ENCODE measurements at places on chromosomes 7 and 10.

GRCh38 chr10:77601488-77601887 lies 36.1 kb downstream of the KCNMA1 start:
- DNase-seq, result no peak

GRCh38 chr7:98240961-98241673 lies 10.9 kb downstream of the TECPR1 start:
- no peak for DNase-seq

DNA sequence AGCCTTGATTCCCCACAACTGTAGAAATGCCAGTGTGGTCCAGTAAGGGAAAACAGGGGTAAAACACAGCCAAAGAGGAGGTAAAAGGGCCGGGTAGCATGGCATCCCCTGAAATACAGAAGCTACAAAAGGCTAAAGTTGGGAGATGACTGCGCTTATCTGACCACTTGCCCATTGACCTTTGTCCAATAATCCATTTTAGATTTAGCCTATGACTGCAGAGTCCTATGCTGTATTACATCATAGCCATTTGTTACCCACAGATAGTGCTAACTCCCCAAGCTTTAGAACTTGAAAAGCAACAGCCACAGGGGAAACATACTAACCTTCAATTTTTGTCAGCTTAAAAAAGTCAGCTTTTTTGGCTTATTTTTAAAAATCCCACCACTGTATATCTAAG lies 26.2 kb downstream of the MTPN start:
- no peak for DNase-seq

GRCh38 chr7:20079080-20079479 lies 138.1 kb downstream of the MACC1 start:
- no peak for DNase-seq

DNA sequence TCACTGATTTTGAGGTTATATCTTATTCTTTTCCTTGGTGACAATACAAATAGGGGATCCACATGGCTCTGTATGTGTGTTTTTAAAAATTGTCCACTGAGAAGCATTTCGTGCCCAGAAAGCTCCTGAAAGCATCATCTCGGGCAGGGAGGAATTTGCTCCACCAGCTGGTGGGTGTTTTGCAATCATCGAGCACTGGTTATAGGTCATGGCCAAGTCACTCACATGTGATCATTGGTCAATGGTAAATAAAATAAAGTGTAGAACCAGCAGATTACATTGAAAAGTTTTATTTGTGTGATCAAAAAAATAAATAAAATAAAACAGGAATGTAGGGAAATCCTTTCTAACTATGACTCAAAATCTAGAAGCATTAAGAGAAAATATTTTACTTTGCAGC lies 23.0 kb upstream of the SNX13 start:
- DNase-seq, result no peak

GRCh38 chr7:154910125-154910524 lies 92.8 kb downstream of the PAXIP1 start:
- DNase-seq, result no peak

GRCh38 chr10:99346247-99346646 lies 17.1 kb downstream of the CNNM1 start:
- DNase-seq, result no peak

GRCh38 chr7:94591176-94591575 lies 64.8 kb downstream of the SGCE start:
- DNase-seq, result no peak

DNA sequence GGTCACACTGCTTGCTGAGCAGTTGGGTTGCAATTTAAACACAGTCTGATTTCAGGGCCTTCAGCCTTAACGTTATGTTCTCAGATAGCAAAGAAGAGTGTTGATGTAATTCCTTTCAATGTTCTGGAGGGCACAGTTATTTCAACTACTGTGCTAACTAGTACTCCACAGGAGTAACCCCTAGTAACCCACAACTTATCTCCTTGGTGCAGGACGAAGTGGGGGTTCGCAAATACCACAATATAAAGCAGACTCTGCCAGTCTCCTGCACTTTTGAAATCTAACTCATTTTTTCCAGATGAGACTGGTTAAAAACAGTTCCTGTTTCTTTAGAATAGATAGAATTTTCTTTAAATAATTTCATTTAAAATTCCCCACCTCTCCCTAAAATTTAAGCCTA lies 47.1 kb upstream of the NCAPG2 start:
- no peak for DNase-seq

DNA sequence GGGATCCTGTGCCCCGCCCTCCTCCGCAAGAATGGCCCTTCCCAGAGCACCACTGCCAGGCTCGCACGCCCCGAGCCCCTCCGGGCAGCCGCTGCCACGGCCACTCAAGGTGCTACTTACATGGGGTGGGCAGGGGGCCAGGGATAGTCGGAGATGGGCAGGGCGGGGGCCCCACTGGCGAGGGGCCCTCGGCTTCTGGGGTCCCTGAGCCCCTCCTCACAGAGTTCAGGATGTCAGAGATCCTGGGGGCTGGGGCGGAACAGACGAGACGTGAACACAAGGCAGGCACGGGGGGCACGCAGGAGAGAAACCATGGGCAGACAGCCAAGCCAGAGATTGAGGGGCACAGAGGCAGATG lies 25.6 kb downstream of the YKT6 start:
- no peak for DNase-seq

- peak; percentile 45 for DNase-seq
These were observed 123.9 kb downstream of the ZMIZ1 start for GRCh38 chr10:79192677-79193003.

GRCh38 chr10:128173386-128173785 lies 47.2 kb upstream of the MKI67 start:
- peak; percentile 65 for DNase-seq

GRCh38 chr7:92622030-92622429 lies 31.8 kb upstream of the FAM133B start:
- no peak for DNase-seq

GRCh38 chr10:97547271-97547600 lies 25.3 kb upstream of the ANKRD2 start:
- DNase-seq, result no peak

- DNase-seq, result no peak
These were observed 853.2 kb downstream of the GRID1 start for GRCh38 chr10:85513436-85513835.

DNA sequence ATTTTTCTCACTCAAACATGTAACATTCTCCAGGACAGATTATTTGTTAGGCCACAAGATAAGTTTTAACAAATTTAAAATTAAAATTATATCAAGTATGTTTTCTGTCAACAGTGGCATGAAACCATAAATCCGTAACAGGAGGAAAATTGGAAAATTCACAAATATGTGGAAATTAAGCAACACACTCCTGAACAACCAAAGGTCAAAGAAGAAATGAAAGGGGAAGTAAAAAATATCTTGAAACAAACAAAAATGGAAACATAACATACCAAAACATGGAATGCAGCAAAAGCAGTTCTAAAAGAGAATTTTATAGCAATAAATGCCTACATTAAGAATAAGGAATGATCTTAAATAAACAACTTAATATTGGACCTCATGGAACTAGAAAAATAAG lies 147.3 kb downstream of the ZEB1 start:
- no peak for DNase-seq

- no peak for DNase-seq
These were observed 86.2 kb downstream of the SH3PXD2A start for GRCh38 chr10:103769176-103769575.

DNA sequence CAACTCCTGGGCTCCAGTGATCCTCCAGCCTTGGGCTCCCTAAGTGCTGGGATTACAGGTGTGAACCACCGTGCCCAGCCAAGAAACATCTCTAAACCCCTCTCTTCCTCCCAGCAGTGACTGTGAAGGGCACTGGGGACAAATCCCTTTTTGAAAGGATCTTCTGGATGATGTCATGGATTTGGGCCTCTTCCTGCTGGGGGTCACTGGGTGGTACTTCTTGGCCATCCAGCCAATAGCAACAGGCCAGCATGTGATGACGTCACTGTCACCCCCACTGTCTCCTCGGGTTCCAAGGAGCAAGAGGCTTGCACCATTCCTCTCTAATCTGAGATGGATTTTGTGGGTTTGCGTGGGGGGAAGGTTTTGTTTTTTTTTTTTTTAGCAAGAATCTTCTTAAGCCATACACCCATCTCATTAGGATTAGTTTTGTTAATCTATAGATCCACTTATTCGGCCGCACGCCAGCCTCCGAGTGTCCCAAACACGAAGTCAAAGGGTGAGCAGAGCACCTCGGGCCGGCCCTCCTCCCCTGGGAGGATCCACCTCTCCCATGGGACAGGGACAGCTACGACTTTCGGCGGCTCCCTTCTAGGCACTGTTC lies 29.4 kb upstream of the TNRC18 start:
- no peak for DNase-seq

DNA sequence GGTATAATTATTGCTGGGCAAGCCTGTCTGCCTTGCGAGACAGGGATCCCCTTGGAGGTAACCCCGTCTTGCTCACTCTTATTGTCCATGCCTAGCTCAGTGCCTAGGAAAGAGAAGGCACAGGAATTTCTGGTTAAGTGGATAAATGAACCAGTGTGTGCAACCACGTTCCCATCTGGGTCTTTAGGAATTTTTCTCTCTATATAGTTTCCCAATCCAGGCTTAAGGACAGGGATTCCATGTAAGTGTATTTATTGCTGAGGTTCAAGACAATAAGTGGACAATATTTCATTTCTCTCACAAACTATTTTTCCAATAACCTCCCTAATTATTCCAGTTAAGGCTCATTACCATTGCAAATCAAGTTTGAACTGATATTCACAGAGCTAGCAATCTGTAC lies 8.9 kb upstream of the ADAM12 start:
- peak; percentile 36 for DNase-seq

DNA sequence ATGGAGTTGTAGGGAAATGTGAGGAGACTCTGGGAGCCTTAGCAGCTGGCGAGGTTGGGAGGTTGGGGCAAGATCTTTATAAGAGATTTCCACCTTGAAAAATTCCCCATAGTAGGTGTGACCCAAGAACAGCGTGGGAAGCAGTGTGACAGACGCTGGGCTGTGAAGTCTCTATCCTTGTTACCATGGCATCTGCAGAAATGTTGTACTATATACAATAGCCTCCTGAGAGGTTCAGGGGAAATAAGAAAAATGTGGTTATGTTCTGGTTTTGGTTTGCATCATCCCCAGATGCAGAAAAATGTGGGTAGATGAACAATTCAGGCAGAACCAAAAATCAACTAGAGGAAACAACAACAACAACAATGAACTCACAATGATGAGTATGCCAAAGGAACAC lies 498.6 kb downstream of the SH2D4B start:
- no peak for DNase-seq

DNA sequence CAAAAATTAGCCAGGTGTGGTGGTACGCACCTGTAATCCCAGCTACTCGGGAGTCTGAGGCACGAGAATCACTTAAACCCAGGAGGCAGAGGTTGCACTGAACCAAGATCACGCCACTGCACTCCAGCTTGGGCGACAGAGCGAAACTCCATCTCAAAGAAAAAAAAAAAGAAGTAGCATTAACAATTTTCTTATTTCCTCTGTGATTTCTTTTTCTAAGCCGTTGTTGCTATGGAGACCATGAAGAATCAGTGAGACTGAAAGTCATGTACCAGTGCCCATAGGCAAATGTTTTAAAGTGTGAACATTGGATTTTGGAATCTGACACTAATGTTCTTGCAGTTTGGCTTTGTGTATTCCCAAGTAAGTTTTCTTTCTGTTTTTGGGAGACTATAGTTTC lies 18.4 kb upstream of the MAP3K8 start:
- DNase-seq, result no peak

- no peak for DNase-seq
These were observed 138.3 kb downstream of the EGFR start for GRCh38 chr7:55156919-55157763.

GRCh38 chr7:28411876-28412662 lies at the start of gene CREB5:
CREB5 (plus strand) TSS chr7:28412518; CDS start chr7:28412915, 397 bp downstream.
- no peak for DNase-seq

- no peak for DNase-seq
These were observed 22.6 kb downstream of the PALS2 start for GRCh38 chr7:24595671-24596418.

- DNase-seq, result no peak
These were observed 174.1 kb upstream of the YAE1 start for GRCh38 chr7:39392151-39392550.

GRCh38 chr10:25682203-25682851 lies 251.7 kb upstream of the MYO3A start:
- DNase-seq, result peak; percentile 27

DNA sequence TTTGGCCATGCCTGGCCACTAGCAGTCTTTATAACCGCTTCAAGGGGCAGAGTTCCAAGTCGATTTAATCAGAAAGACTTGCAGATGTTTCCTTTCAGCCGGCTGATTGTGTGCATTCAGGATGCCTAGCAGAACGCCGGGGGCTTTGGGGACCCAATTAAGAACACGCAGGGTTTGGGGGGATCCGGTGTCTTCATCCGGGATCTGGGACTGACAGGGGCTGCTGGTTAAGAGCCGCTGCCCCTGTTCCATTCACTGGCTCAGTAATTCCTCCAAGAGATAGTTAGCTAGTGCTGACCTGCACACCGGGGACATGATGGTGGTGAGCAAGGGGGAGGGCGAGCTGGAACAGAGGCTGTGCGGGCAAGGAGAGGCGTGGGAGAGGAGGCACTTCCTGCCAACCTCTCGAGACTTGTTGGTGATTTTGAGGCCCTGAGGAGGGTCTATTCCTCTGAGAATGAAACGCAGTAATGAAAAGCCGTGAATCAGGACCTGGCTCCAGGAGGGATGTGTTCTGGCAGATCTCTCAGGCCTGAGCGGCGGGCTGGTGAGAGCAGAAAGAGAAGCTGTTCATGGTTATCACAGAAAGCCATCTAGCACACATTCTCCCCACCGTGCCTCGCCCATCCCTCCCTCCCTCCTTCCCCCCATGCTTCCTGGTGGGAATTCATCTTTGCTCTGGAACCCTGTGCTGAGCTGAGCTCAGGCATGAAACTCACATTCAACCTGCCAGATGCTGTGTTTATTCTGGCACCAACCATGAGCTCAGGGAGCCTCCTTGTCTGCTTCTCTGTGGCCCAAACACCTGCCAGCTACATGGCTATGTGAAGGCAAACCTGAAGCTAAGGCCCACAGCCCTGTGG lies 152.0 kb downstream of the CCDC3 start:
- no peak for DNase-seq

DNA sequence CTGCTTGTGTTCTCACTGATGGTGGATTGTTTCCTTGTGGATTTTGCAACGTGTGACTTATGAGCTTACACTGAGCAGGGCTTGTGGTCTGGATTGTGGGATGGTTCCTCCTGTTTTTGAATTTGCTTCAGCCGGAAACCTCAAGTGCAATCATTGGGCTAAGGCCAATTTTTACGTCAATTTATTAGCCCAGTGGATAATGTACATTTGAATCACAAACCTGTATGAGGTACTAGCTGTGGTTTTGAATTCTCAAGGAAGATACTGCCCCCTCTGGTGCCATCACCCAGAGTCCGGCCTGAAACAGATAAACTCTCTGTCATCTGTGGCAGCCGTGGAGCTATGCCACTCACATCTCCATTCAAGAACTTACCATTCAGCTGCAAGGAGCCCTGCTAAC lies 7.3 kb upstream of the ZNF777 start:
- DNase-seq, result no peak

DNA sequence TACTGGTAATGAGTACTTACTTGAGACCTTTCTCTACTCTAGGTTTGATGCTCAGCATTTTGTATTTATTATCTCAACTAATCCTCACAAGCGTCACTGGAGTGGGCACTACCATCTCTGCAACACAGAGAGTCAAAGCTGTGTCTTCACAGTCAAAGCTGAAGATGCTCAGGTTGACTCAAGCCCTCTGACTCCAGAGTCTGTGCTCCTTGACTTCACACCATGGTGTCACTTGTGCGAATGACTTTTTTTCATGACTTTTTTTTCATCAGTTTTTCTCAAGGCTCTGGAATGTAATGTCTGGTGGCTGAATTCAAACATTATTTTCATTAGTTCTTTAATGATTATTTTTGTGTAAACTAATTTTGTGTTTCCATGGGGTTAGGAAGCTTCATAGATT lies 30.4 kb upstream of the TARP start:
- DNase-seq, result no peak

- no peak for DNase-seq
These were observed 179.6 kb downstream of the FZD1 start for GRCh38 chr7:91443862-91444261.
